CD4-positive, alpha-beta T cell treated with Interferon gamma for 1 hour (primary cell): ENCODE measurements at places on chromosomes 6 and 20.

GRCh38 chr6:17429383-17430061 lies 36.1 kb downstream of the CAP2 start:
- DNase-seq, result no peak

- no peak for DNase-seq
Observed at GRCh38 chr6:135937106-135937505, 85.6 kb downstream of the PDE7B start.

DNA sequence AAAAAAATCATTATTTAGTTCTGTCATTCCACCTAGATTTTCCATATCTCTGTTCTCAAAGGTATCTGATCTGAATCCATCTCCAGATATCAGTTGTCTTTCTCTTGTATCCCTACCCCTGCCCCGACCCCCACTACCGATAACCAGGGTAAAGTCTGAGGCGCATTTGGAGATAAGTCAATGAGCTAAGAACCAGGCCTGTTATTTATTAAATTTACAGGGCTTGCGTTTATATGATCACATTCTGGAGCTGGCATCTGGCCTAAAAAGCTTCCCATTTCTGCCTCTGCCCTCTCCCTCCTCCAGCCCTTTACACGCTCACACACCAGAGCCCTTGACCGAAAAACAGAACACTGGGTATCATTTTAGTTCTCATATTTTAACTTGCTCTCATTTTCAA lies 144.7 kb downstream of the ALDH8A1 start:
- DNase-seq, result no peak

DNA sequence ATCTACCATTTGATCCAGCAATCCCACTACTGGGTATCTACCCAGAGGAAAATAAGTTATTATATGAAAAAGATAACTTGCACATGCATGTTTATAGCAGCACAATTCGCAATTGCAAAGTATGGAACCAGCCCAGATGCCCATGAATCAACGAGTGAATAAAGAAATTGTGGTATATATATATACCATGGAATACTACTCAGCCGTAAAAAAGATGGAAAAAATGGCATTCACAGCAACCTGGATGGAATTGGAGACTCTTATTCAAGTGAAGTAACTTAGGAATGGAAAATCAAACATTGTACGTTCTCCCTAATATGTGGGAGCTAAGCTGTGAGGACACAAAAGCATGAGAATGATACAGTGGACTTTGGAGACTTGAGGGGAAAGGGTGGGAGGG lies 100.0 kb upstream of the ADGRF4 start:
- no peak for DNase-seq
